ENCODE measurements at places on chromosomes 3 and 15.

GRCh38 chr15:62346168-62346567 lies 181.1 kb upstream of the C2CD4B start:
- no peak for DNase-seq

DNA sequence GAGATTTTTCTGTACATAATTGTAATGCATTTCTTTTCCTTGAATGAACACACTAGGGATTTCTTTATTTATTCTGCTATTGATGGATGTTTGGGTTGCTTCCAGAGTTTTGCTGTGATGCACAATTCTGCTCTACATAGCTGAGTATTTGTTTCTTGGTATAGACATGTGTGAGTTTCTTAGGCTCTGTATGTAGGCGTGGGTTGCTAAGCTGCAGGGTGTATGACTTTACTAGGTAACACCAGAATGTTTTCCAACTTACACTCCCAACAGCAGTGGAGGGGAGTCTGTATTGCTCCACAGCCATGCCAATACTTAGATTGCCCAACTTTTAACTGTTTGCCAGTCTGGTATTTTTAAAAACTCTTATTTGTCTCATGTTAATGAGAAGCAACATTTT lies 155.5 kb upstream of the TNIK start:
- DNase-seq, result no peak

DNA sequence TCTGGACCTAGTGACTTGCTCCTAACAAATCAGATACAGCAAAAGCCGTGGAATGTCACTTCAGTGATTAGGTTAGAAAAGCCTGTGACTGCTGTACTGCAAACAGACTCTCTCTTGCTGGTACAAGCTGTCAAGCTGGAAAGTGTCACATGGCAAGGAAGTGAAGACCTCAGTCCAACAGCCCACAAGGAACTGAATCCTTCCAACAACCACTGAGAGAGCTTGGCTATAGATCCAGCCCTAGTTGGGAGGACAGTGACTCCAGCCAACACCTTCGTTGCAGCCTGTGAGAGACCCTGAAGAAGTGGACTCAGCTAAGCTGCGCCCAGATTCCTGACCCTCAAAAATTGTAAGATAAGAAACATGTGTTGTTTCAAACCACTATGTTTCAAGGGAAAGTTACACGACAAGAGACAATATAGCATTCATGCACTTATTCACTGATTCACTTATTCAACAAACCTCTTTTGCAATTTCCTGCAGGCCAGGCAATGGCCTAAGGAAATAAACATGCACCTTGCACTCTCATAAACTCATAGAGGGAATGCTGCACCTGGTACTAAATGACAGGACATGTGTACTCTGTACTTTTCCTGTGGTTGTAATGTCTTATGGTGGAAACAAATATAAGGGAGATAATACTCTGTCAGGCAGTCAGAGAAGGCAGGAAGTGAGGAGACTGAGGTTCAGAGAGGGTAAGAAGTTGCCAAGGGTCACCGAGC lies 142.9 kb downstream of the CADPS start:
- DNase-seq, result no peak

GRCh38 chr3:122956693-122957455 lies 70.7 kb downstream of the SEMA5B start:
- DNase-seq, result no peak

GRCh38 chr15:89187301-89187985 lies 33.9 kb downstream of the RLBP1 start:
- DNase-seq, result no peak

GRCh38 chr3:167609156-167609555 lies 44.6 kb downstream of the WDR49 start:
- DNase-seq, result no peak

DNA sequence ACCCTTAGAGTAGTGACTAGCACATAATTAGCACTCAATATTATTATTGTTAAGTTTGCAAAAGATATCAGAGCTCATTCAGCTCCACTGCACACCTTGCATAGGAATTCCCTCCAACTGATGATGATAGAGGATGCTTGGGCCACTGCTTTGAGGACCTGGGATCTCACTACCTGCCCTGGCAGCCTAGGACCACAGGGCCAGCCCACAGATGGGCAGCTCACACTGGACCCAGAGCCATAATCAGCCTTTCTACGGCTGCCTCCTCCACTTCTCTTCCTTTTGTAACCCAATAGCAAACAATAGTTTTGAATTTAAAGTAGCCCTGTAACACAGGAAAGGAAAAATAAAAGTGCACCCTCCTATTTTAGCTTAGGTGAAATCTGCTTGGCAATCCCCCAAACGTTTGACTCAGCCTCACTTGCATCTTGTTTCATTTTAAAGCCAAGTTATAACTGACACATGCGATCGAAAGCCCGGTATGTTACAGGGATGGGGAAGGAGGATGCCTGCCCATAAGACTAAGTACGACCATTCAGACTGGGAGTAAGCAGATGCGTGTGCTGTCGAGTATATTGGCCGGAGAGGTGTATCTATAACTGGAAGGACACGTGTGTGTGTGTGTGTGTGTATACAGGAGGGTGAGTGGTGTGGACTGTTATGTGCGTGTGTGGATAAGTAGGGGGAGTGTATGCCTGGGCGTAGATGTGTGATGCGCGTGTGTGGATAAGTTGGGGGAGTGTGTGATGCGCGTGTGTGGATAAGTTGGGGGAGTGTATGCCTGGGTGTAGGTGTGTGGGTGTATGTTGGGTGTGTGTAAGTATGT lies 65.9 kb downstream of the CPN2 start:
- DNase-seq, result peak; percentile 40

DNA sequence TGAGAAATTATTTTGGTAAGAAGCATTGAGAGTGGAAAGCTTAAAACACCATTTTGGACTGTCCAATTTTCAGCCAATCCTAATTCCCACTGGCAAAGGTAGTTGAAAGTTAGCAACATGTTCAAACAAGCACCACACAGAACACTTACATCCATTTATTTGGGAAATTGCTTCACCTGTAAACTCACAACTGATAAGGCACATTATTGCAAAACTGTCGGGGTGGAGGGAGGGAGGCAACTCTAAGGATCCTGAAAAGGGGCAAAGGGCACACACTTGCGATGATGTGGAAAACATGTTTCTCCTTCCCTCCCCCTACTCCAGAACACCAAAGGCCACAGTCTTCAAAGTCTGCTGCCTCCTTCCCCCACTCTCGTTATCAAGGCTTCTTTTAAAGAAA lies 9.4 kb downstream of the TMEM41A start:
- no peak for DNase-seq

DNA sequence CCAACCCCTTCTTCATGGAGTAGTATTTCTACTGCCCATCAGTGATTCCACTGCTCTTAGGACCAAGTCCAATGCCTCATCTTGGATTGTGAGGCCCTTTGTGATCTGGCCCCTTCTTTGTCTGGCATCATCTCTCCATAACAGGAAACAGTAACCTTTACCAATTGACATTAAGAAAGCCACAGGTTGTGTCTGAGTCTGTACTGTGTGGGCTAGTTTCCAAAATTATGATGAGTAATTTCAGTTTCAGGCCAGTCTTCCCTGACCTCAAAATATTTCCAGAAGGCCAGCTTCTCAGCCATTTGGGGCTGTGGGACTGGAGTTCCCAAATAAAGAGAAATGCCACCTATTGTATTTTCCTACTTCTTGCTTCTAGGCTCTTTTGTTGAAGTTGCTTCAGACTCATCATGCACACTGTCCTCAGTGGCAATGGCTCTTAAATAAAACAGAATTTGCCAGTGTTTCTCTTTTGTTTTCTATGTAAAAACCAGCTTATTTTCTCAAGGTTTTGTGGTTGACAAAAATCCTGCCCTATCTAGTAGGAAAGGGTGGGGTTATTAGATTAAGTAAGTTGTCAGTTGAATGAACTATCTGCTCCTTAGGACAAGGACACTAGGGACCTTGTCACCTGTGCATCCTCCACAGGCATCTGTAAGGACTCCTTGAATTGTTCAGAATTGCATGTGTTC lies 47.0 kb upstream of the ACKR4 start:
- peak; percentile 64 for DNase-seq

GRCh38 chr3:109045271-109046040 lies 72.5 kb downstream of the MORC1 start:
- no peak for DNase-seq

- DNase-seq, result peak; percentile 74
Measured at GRCh38 chr3:161349529-161350312, 21.6 kb downstream of the SPTSSB start.

DNA sequence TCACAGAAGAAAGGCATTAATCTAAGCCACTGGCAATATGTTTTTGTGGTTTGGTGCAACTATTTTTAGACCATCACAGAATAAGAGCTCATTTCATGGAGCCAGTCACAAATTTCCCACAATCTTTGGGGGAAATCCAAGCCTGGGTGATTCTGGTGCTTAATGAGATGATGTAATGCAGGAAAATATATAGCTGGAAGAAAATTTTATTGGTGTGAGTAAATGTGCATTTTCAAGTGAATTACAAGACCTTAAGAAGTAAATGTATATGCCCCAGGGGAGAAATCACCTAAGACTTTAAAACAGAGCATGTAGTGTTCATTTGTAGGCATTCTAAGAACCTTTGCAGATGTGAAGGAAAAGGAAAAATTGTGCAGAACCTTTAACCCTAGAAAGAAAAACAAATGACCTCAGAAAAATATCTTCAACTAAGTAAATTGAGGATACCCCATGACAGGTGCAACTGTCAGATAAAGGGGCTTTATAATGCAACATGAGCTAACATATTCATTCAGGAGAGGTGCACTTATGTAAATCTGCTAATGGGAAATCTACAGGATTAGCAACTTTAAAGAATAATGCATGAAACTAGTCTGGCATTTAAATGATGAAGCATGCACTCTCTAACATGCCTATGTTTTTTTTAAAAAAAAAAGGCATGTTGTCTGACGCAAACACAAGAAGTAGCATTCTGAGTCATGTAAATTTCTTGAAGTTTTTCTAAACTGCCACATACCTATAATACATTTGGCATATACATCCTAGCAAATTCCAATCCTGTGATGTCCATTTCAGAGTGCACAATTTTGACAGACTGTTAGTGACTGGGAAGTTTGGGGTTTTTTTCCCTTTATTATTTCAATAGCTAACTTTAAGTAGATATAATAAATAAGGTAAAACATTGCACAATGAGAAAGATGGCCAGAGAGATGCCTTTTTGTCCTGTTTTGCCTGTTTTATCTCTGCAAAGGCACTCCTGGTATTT lies 105.1 kb downstream of the MEX3B start:
- DNase-seq, result peak; percentile 31

DNA sequence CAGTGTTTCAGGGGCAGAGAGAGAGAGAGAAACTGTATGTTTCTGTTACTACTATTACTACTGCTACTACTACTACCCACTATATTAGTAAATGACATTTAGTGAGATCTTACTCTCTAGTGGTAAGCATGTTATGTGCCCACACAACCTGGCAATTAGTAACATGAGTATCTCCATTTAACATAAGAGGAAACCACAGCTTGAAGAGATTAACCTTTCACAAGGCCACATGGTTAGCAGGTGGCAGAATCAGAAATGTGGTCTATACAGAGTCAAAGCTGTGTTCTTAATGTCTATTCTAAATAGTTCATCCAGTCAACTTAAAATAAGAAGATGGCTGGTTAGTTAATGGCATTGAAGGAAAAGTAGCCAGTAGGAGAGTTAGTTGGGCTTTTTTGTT lies 961.6 kb downstream of the MCTP2 start:
- DNase-seq, result no peak

DNA sequence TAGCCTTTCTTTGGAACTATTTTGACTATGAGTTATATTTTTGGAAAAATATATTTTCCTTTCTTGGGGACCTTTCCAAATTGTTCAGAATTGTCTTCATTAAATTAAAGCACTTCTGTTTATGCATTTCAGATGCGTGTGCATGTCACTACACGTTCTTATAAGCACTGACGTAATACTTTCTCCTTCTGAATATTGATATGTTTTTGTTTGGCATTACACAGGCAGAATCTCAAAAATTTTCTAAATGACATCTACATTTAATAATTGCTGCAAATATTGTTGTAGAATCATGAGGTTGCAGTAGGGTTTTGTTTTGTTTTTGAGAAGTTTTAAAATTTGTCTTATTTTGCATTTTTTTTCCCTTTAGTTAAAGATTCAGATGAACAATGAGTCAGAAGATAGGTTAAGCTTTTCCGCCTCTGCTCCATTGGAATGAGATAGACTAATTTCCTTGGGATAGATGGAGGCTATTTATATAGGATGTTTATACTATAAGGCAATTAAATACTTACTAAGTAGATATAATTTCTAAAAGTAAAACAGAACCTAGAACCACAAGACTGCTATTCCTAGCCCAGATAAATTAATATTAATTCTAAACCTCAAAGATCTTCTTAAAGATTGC lies 110.8 kb downstream of the MBNL1 start:
- DNase-seq, result no peak

GRCh38 chr3:127445581-127446343 lies 144.8 kb downstream of the TPRA1 start:
- no peak for DNase-seq

GRCh38 chr3:160577556-160578195 lies 12.3 kb upstream of the KPNA4 start:
- DNase-seq, result no peak

- DNase-seq, result peak; percentile 35
Measured at GRCh38 chr3:169764312-169764881, 463 bp downstream of the TERC start.

DNA sequence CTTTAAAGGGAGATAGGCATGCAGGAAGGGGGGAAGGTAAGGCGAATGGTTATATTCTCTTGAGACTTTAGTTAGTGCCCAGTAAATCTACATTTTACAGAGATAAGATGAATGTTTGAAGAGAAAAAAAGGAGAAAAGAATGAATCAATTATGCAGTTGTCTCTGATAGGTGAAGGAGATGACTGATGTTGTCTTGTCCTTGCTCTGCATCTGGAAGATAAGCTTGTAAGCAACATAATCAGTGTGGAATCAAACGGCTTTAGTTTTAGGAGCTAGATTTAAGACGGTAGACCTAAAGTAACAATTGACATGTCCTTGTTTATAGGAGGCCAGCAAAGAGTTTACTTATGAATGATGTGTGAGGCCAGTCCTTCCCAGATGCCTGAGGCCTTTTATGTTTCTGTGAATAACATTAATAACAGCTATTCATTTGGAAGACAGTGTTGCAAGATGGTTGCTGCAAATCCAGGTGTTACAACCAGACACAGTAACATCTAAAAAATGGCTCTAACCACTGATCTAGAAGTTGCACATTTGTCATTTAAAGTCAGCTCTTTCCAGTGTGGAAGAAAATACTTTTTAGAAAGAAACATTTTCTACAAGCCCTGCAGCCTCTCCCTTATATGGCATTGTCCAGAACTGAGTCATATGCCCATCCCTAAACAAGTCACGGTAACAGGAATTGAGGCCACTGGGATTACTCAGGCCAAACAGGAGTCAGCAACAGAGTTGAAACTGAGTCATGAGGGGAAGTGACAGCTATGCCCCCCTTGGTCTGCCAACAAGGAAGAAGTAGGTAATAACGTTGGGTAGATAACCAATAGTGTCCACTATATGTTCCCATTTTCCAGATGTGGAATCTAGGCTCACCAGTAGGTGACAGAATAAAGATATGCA lies 77.5 kb upstream of the FBN1 start:
- peak; percentile 58 for DNase-seq
